ENCODE measurements at places on chromosomes 5 and 9. TPM values are rescaled to one million over a fixed set of nuclear protein-coding genes. Genes with fewer than 3 reads are reported as not detected.

Gene SLC46A2
- not detected for total RNA-seq

Gene C5orf52
- total RNA-seq, result not detected

Gene DTWD2
- 12.2 TPM for total RNA-seq

Gene IFNA13
- not detected for total RNA-seq

Gene CDX1
- not detected for total RNA-seq

Gene ORM1
- not detected for total RNA-seq

- DNase-seq, result no peak
Measured at GRCh38 chr5:16773991-16774390, 157.2 kb upstream of the RETREG1 start.

DNA sequence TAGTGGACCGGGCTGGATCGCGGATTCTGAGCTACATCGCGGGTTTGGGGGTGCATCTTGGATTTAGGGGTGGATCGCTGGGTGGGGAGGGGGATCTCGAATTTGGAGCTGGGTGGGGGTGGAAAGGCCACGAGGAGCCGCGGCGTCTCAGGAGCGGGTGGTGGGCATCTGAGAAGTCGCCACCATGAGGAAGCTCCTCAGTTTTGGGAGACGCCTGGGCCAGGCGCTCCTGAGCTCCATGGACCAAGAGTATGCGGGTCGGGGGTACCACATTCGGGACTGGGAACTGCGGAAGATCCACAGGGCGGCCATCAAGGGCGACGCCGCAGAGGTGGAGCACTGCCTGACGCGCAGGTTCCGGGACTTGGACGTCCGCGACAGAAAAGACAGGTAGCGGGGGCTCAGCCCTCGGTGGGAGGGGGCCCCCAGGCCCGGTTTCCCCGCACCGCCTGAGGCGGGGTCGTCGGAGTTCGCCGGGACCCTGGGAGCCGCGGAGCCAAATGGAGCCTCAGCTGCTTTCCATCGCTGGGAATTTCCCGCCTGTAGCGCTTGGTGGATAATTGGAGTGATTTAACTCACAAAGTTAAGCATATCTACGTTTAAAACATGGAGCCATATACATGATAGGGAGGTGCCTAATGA lies 376 bp downstream of the ANKRD18B start:
- DNase-seq, result no peak

GRCh38 chr9:94912700-94913249 lies 186.3 kb downstream of the AOPEP start:
- DNase-seq, result no peak

- no peak for DNase-seq
Measured at GRCh38 chr9:75938946-75939345, 48.5 kb downstream of the PCSK5 start.

GRCh38 chr9:92171822-92172221 lies 56.6 kb upstream of the SPTLC1 start:
- no peak for DNase-seq

GRCh38 chr9:133971981-133972941 lies 19.9 kb downstream of the VAV2 start:
- DNase-seq, result peak; percentile 5

DNA sequence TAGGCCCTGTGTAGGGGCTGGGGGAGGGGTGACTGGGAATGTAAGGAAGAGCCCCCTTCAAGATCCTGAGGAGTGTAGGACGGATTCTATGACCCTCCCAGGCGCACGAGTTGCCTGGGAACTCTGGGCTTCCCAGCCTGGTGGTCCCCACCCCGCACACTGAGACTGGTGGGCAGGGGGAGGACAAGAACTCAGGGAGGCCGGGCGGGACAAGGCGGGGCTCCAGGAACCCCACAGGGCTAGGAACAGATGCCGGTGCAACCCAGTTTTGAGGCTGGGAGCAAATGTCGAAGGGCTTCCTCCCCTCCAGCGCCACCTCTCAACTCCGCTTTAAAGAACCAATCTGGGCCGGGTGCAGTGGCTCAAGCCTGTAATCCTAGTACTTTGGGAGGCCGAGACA lies 1.3 kb upstream of the VDAC1 start:
- no peak for DNase-seq

DNA sequence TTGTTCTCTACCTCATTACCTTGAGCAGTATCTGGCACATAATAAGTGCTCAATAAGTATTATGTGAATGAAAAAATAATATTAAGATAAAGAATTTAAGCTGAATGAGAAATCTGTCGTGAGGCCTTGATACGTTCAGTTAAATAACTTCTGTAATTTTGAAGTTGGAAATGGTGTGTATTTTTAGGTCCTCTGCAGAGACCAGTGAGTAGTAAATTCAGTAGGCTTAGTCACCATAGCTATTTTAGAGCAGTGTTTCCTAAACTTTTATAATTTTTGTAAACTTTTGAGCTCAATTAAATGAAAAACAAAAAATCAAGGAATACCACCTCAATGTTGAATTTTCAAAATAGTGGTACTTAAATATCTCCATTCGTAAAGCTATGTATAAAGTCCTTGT lies 25.0 kb downstream of the ERBIN start:
- DNase-seq, result no peak

- no peak for DNase-seq
Measured at GRCh38 chr5:66553916-66554575, 42.1 kb upstream of the MAST4 start.

DNA sequence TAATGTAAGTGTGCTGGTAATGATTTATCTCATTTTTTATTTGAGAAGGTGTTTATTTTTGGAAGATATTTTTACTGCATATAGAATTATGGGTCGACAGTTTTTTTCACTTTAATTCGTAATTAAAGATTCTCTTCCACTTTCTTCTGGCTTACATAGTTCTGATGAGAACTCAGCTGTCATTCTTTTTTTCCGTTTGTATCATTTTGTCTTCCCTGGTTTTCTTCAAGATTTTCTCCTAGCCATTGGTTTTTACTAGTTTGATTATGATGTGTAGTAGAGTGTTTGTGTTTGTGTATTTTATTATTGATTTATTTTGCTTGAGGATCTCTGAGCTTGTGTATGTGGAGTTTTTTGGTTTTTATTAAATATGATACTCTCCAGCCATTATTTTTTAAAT lies 21.7 kb downstream of the SLF1 start:
- DNase-seq, result no peak

- DNase-seq, result no peak
Measured at GRCh38 chr5:72000707-72001106, 106.6 kb upstream of the MAP1B start.

DNA sequence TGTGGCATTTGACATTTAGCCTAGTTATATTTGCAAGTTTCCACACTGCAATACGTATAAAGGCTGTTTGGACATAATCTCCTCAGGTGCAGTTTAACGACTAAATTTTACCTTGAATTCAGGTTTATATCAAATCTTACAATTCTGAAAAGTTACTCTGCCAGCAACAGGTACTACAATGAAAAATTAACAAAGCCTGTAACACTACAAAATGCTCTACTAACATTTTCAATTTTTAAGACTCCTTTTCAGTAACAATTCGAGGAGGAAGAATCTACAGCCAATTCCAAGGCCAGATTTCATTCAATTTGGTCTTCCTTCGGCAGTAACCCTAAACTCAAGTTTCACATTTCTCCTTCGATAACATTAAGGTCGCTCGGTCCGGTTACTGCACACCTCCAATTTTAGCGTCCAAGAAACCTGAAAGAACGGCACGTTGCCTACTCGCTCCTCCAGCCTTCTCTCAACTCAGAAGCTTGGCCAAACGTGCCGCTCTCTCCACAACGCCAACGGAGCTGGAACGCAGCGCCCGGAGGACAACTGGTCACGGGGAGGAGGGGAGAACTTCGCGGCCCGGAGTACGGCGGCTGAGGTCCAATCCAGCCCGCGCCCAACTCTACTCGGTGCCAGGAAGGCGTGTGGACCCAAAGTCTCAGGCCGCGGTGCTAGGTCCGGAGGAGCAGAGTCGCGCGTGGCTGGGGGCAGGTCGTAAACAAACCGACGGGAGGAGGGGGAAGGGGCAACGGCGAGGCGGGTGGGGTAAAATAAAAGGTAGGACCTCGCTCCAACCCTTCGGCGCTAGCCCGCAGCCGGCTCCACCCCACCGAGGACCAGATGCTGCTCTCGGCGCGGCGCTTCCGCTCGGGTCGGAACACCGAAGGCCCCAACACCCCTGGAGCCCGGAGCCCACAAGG lies 681 bp downstream of the FNIP1 start:
- DNase-seq, result peak; percentile 90

DNA sequence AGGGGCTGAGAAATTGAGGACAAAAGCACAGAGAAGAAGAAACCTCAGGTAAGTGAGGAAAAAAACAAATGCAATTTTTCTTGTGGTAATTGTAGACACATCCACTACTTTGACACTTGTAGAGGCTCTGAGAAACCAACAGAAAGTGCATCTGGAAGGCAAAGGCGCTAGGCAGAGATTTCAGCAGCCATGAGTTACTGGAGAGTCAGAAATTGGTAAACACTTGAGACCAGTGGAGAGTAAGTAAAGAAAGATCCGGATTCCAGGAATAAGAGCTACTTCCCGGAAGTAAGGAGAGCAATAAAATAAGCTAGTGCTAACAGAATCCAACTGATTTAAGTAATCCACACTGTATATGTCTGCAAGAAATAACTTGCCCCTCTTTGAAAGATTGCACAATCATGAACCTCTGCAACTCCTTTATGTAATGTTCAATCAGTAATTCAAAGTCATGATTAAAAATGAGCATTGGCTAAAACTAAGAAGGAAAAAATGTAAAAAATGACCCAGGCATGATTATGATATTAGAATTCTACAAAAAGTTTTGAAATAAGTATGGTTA lies 382.1 kb downstream of the CDH18 start:
- no peak for DNase-seq

- no peak for DNase-seq
Measured at GRCh38 chr9:135330685-135331590, 148.6 kb upstream of the PPP1R26 start.

DNA sequence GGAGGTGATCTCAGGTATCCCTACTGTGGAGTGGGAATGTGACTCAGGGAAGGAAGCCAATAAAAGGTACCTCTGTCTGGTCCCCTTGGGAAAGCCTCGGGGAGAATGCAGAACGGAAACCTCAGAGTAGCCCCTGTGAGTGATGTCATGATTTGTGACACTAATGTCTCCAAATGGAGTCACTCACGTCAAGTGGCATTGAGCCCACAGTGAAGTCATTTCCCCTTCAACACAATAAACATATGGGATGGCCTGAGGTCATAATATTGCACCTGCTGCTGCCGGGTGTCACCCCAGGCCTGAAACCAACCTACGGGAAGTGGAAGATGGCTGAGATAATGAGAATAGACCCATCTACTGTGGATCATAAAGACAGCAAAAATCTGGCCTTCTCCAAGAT lies 75.9 kb upstream of the GOLM1 start:
- no peak for DNase-seq

GRCh38 chr9:123550012-123550411 lies 194.0 kb downstream of the CRB2 start:
- no peak for DNase-seq

GRCh38 chr5:96812851-96813250 lies 5.1 kb upstream of the ERAP1 start:
- DNase-seq, result no peak

DNA sequence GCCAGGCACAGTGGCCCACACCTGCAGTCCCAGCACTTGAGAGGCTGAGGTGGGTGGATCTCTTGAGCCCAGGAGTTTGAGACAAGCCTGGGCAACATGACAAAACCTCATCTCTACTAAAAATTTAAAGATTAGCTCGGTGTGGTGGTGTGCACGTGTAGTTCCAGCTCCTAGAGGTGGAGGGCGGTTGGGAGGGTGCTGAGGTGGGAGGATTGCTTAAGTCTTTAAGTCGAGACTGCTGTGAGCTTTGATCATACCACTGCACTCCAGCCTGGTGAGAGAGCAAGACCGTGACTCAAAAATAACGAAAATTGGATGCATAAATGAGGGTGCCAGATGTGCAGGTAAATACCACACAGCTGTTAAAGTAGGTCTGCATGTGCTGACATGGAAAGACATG lies 39.3 kb upstream of the TDRD7 start:
- no peak for DNase-seq

Data from heart left ventricle (tissue), 16 donors.